ENCODE measurements at places on chromosomes 1 and 21.

- DNase-seq, result no peak
Measured at GRCh38 chr1:1074631-1075147, 583 bp upstream of the RNF223 start.

- no peak for DNase-seq
Measured at GRCh38 chr1:183910845-183911244, 105.9 kb downstream of the RGL1 start.

GRCh38 chr21:17454315-17455027, 58.4 kb upstream of the CXADR start:
- no peak for DNase-seq

DNA sequence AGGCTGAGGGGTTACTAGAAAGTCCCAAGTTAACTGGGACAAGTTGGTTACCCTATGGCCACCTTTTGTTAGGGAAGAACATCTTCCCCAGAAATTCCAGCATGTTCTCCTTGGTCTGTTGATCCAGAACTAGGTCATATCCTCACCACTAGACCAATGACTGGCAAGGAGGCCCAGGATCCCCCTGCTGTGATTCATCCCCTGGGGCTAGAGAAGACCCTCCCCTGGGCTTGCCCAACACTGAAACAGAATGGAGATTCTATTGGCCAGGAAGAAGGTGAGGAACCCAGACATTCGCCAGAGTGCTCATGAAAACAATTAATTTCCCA, 90.1 kb upstream of the SIM2 start:
- no peak for DNase-seq
